ENCODE measurements at places on chromosomes 13 and 19. TPM values are rescaled to one million over a fixed set of nuclear protein-coding genes. Genes with fewer than 3 reads are reported as not detected.

Gene PSG3
- not detected for total RNA-seq

Gene C13orf42
- total RNA-seq = not detected

Gene ZFP36
- total RNA-seq = 83.3 TPM

Gene DENND1C
- total RNA-seq = 0.50 TPM

Gene TTC9B
- total RNA-seq = not detected

Gene CLEC17A
- not detected for total RNA-seq

Gene ZNF99
- 0.08 TPM for total RNA-seq

Gene SOX1
- not detected for total RNA-seq

Gene CEACAM7
- total RNA-seq = not detected

Gene EID2B
- total RNA-seq = 2.3 TPM

Gene DAND5
- total RNA-seq = 9.0 TPM

Gene EPS8L1
- 0.66 TPM for total RNA-seq

Gene TIMM13
- total RNA-seq = 78.4 TPM

Gene LILRB3
- 4.5 TPM for total RNA-seq

Gene DMRTC2
- total RNA-seq = not detected

- DNase-seq = no peak
Measured at GRCh38 chr19:11435833-11436313, 438 bp downstream of the PRKCSH start.

GRCh38 chr19:32599258-32599657 is 18.3 kb downstream of the PDCD5 start:
- DNase-seq = no peak

- no peak for DNase-seq
Measured at GRCh38 chr13:43514311-43514710, 272.5 kb downstream of the ENOX1 start.

DNA sequence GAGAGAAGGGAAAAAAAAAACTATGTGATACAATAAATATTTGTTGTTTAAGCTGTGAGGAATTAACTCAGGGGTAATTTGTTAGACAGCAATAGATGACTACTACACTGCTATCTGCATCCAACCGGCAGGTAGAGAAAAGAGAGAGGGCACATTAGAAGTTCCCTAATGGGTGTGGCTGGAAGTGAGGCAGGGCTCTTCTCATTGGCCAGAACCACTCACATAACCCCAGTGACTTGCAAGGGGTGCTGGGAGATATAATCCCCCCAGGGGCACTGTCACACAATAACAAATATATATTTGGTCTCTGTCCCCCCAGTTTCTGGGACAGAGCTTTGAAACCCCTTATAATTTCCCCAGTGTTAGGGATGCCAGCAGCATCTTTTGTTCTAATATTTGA is 24.3 kb downstream of the FGF21 start:
- no peak for DNase-seq

GRCh38 chr19:18719541-18719940 is 36.1 kb downstream of the CRTC1 start:
- no peak for DNase-seq

- DNase-seq = no peak
Measured at GRCh38 chr19:55468054-55468393, 3.5 kb upstream of the C19orf85 start.

- no peak for DNase-seq
Measured at GRCh38 chr19:39677961-39678889, 22.5 kb downstream of the LGALS16 start.

DNA sequence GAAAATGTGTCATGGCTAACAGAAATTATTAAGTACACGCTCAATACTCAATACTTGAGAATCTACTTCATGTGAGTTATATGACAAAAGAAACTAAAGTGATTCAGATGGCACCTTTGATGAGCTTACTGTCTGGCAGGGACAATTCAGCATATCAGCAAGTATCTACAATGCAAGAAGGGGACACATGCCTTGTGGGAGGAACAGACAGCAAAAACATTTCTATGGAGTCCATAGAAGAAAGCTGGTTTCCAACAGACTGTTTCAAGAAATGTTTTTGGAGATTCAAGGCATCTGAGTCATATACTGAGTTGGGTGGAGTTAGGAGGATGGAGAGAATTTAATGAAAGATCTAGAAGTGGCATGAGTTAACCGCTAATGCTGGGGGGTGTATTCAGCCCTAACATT is 54.7 kb downstream of the MBNL2 start:
- DNase-seq = no peak

GRCh38 chr19:12788042-12788681 is 3.1 kb upstream of the JUNB start:
- no peak for DNase-seq

GRCh38 chr19:954672-955494 is 29.0 kb downstream of the ARID3A start:
- no peak for DNase-seq

DNA sequence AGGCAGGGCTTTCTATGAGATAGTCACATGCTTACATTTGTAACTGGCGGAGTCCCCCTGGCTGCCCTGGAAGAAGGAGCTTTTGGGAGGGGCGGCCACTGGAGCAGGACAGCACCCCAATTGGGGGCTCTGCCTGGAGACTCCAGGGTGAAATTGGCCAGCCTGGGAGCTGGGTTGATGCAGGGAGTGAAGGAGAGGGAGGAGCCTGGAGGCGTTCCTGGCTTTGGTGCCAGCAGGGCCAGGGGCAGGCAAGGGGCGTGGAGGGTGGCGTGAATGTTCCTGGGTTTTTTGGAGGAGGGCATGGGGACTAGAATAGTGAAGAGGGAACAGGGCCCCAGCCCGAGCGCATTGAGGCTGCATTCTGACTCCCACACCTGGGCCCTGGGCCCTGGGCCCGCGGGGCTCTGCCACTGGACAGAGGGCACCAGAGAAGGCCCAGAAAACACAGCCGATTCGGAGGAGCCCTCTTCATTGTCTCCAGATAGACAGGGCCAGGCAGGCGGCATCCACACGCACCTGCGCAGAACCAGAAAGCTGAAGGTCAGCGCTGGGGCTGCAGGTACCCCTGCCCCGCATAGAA is 29.5 kb downstream of the COMP start:
- DNase-seq = no peak

DNA sequence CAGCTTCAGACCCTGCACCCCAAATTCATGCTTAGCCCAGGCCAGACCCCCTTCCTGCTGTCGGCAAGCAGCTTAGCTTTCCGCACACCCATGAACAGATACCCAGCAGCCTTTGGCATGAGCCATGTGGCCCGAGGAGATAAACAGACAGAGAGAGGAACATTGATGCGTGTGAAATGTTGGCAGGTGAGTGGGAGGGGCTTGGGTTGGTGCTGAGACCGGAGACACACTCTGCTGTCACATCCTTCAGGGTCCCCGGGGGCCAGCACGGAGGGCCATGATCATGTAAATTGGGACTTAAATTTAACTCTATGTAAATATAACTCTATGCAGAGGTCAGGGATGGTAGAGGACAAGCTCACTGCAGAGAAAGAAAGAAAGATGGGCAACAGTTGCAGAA is 1.5 kb downstream of the CD22 start:
- DNase-seq = no peak

DNA sequence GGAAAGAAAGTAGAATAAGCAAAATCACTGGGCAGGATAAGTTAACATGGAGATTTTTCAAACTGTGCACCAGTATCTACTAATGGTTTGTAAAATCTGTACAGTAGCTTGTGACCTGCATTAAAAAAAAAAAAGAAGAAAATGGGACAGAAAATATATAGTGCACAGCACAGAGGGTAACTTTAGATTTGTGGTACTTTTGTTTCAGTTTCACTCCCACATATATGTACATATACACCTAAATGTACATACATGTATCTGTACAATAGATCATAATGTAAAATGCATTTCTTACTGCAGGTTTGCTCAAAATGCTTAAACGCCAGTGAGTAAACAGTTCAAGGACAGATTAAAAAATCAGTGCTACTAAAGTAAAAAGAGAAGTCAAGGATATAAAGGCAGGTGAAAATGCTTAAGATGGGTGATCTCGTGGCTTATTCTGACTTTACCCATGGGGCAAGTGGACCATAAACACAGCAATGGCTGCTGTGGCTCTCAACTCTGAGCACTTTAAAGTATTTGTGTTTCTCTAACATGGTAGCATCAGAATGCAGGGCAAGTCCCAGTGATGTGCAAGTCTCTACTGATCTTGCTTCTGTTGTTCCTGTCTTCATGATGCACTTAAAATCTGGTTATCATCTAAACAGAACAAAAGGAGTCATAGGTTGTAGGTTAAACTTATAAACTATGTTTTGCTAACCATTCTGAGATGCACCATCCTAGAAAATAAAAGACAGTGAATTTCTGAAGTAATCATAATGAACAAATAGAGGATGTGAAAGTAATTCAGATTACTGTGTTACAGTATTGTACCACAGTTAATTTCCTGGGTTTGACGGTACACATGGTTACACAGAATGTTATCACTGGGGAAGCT is 112.3 kb downstream of the MIPEP start:
- DNase-seq = no peak

- no peak for DNase-seq
Measured at GRCh38 chr13:96783511-96783910, 210.8 kb downstream of the OXGR1 start.

Data from heart left ventricle (tissue), 16 donors.